Activated CD8-positive, alpha-beta memory T cell treated with anti-CD3 and anti-CD28 coated beads for 36 hours (primary cell): ENCODE measurements at places on chromosomes 1 and 21. TPM values are rescaled to one million over a fixed set of nuclear protein-coding genes. Genes with fewer than 3 reads are reported as not detected.

The GCSAML gene
- 0.51 TPM for total RNA-seq

The S100A2 gene
- 1.6 TPM for total RNA-seq

The PERM1 gene
- total RNA-seq = not detected

The ZNF593OS gene
- not detected for total RNA-seq

The LRRC38 gene
- not detected for total RNA-seq

The TNFRSF1B gene
- total RNA-seq = 206 TPM

The SCAMP3 gene
- 136 TPM for total RNA-seq

The LRRC3 gene
- 1.0 TPM for total RNA-seq

The SPRR2A gene
- total RNA-seq = not detected

The S100A7A gene
- not detected for total RNA-seq
